ENCODE measurements at places on chromosomes 5 and 9.

GRCh38 chr9:117827456-117827855 is 123.3 kb downstream of the TLR4 start:
- no peaks in the 10 kb centered on the region for H3K27me3 ChIP-seq
- no peaks in the 10 kb centered on the region for H3K36me3 ChIP-seq
- peaks cover 13% of the 10 kb centered on the region for H3K4me1 ChIP-seq
- DNase-seq: no peak
- no peak overlapping the region for H3K27ac ChIP-seq

GRCh38 chr5:65821966-65822365 is 100.0 kb downstream of the NLN start:
- no peaks in the 10 kb centered on the region for H3K27me3 ChIP-seq
- DNase-seq: no peak
- peak overlapping the region; percentile 24 for H3K4me3 ChIP-seq
- peaks cover 71% of the 10 kb centered on the region for H3K4me1 ChIP-seq

GRCh38 chr9:20333991-20334390 is 288.3 kb downstream of the MLLT3 start:
- H3K27me3 ChIP-seq: no peaks in the 10 kb centered on the region
- no peaks in the 10 kb centered on the region for H3K4me1 ChIP-seq
- no peak for DNase-seq
- no peak overlapping the region for H3K4me3 ChIP-seq
- no peaks in the 10 kb centered on the region for H3K36me3 ChIP-seq
- H3K27ac ChIP-seq: no peak overlapping the region

GRCh38 chr5:123786411-123786810 is 274.4 kb downstream of the CSNK1G3 start:
- H3K27me3 ChIP-seq: no peaks in the 10 kb centered on the region
- no peak overlapping the region for H3K27ac ChIP-seq
- DNase-seq: no peak
- no peaks in the 10 kb centered on the region for H3K36me3 ChIP-seq

DNA sequence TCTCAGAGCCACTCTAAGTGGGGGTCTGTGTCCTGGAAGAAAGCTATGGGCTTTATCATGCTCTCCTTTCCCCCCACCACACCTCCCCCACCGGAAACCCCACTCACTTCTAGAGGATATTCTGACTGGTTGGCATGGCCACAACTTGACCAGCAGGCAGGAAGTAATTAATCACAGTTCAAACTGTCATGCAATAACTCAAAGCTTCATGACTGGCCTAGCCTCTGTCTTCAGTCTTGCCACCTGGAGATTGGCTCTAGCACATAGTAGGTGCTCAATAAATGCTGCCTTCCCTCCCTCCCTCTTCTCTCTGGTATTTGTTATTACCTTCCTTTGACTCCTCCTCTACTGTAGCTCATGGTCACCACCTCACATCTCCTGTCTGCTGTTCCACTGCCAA is 124.7 kb downstream of the GABBR2 start:
- no peaks in the 10 kb centered on the region for H3K4me1 ChIP-seq
- H3K36me3 ChIP-seq: no peaks in the 10 kb centered on the region
- H3K4me3 ChIP-seq: no peak overlapping the region
- DNase-seq: no peak

GRCh38 chr9:93683331-93684134 is 107.1 kb downstream of the PHF2 start:
- H3K4me1 ChIP-seq: no peaks in the 10 kb centered on the region
- no peak for DNase-seq
- no peaks in the 10 kb centered on the region for H3K36me3 ChIP-seq
- no peak overlapping the region for H3K4me3 ChIP-seq
- no peaks in the 10 kb centered on the region for H3K27me3 ChIP-seq
- H3K27ac ChIP-seq: no peak overlapping the region

GRCh38 chr5:179648410-179648809 is 24.9 kb upstream of the HNRNPH1 start:
- H3K4me3 ChIP-seq: no peak overlapping the region
- H3K4me1 ChIP-seq: no peaks in the 10 kb centered on the region
- H3K27ac ChIP-seq: no peak overlapping the region
- DNase-seq: no peak

DNA sequence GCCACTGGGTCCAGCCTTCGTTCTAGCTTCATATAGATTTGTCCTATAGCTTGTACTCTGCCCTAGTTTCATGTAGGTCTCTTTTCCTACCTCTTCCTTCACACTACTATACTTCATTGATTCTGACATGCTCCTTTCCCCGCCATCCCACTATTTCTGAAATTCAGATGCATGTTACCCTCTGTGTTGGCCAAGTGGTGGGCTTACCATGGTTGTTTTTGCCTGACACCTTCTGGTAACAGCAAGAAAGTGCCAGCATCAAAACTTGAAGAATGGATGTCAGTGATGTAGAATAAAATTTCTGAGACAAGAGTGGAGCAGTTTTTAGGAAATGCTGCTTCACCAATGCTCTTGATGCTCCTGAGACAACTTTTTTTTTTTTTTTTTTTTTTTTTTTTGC is 19.5 kb upstream of the SERINC5 start:
- no peaks in the 10 kb centered on the region for H3K4me1 ChIP-seq
- H3K27me3 ChIP-seq: no peaks in the 10 kb centered on the region
- no peak overlapping the region for H3K27ac ChIP-seq
- H3K4me3 ChIP-seq: no peak overlapping the region
- DNase-seq: no peak
- H3K36me3 ChIP-seq: no peaks in the 10 kb centered on the region

DNA sequence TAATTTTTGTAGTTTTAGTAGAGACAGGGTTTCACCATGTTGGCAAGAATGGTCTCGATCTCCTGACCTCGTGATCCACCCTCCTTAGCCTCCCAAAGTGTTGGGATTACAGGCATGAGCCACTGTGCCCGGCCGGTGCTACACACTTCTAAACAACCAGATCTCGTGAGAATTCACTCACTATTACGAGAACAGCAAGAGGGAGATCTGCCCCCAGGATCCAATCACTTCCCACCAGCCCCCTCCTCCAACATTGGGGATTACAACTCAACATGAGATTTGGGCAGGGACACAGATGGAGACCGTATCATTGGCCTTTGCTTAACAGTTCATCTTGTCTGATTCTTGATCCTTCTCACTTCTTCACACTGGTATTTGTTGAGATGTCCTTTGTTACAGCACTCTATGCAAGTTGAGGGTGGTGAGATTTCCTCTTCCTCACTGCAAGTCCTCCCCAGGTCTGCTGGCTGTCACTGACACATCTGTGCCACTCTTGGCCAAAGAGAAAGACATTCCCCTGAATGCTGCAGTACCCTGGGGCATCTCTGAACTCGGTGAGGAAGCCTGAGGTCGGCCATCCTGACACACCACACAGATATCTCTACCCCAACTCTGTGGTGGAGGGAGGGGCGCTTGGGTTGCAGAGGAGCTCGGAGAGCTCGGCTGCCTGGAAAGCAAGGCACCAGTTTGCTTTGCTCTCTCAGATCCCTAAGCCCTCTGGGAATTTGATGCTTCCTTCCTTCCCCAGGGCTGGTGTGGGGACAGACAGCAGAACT is 4.2 kb upstream of the SUB1 start:
- H3K27ac ChIP-seq: peak overlapping the region; percentile 94
- H3K36me3 ChIP-seq: no peaks in the 10 kb centered on the region
- DNase-seq: no peak
- H3K4me1 ChIP-seq: peaks cover 62% of the 10 kb centered on the region
- H3K4me3 ChIP-seq: no peak overlapping the region
- no peaks in the 10 kb centered on the region for H3K27me3 ChIP-seq

DNA sequence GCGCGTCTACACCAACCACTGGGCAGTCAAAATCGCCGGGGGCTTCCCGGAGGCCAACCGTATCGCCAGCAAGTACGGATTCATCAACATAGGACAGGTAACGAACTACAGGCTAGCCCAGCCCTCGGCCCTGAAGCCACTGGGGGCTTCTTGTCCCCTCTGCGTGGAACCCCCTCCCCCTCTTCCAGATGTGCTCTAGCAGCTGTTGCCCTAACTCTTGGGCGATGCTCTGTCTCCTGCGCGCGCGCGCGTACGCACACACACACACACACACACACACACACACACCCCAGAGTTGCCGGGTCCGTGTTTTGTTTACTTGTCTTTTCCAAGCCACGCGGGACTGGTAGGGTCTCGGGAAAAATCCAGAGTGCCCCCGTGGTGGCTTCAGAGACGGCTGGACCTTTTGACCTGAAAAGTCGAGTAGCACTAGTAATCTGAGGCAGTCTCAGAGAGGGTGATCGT is 836 bp downstream of the PCSK5 start:
- H3K4me1 ChIP-seq: no peaks in the 10 kb centered on the region
- no peaks in the 10 kb centered on the region for H3K36me3 ChIP-seq
- H3K4me3 ChIP-seq: peak overlapping the region; percentile 59
- H3K27ac ChIP-seq: no peak overlapping the region

DNA sequence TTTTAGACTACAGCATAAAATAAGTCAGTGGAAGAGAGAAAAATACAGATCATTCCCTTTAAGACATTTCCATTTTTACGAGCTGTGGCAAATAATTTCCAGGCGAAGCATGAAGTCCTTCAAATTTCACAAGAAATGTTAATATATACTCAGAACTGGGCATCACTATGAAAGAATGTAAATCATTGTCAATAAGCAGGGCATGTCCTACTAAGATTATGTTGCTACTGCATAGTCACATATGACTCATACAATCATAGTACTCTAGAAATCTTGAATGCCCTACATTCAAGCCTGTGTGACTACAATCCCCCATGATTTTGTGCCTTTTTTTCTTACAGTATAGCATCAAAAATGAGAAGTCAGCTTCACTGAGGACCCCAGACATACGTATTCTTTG is 485.2 kb upstream of the FTMT start:
- no peak overlapping the region for H3K4me3 ChIP-seq
- no peaks in the 10 kb centered on the region for H3K36me3 ChIP-seq
- H3K4me1 ChIP-seq: no peaks in the 10 kb centered on the region
- no peaks in the 10 kb centered on the region for H3K27me3 ChIP-seq

DNA sequence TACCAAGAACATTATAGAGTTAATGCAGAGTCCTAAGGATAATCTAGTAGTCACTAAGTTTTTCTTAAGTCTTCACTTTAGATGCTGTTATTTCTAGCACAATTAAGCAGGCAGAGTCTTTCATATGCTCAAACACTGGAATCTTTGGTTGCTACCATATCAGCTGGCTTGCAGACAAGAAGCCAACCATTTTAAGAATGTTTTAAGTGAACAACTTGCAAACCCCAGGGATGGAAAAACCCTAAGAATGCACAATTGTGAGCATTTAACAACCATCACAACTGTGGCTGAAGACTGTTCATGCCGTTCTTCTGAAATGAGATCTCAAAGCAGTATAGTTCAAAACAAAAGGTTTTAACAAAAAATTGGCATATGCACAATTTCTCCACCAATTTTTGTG is 55.1 kb downstream of the CSNK1A1 start:
- peaks cover 10% of the 10 kb centered on the region for H3K36me3 ChIP-seq
- H3K4me1 ChIP-seq: no peaks in the 10 kb centered on the region
- no peak overlapping the region for H3K4me3 ChIP-seq

GRCh38 chr9:88927510-88927909 is 63.8 kb upstream of the S1PR3 start:
- H3K27ac ChIP-seq: no peak overlapping the region
- no peaks in the 10 kb centered on the region for H3K36me3 ChIP-seq
- peak; percentile 12 for DNase-seq
- no peak overlapping the region for H3K4me3 ChIP-seq

GRCh38 chr9:137918331-137919094 is 40.9 kb downstream of the CACNA1B start:
- no peaks in the 10 kb centered on the region for H3K36me3 ChIP-seq
- H3K4me1 ChIP-seq: no peaks in the 10 kb centered on the region
- no peak overlapping the region for H3K4me3 ChIP-seq
- DNase-seq: no peak

DNA sequence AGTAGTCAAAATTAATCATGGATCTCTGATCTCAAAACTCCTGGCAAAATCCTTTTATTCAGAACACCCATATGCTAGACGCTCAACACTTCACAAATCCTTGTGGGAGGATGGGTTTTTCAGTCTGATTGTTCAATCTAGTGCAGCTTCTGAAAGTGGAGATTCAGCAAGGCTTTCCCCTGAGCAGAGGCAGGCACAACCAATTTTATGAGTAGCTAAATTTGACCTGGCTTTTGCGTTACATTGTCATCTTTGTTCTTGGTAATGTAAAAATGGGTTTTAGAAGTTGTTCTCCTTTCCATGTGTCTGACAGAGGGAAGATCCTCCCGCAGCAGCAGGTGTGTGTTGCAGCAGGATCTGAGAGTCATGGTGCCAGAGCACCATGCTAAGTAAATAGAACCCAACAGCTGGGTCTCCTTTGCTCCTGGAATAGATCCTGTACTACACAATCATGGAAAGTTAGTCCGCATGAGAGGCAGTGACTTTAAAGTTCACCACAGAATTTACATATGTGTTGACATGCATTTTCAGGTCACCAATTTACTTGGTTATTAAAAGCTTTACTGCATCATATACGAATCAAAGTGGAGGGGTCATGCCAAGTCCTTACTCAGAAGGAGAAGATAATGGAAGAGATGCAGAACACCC is 70.1 kb upstream of the MEF2C start:
- H3K4me1 ChIP-seq: no peaks in the 10 kb centered on the region
- peak; percentile 24 for DNase-seq
- no peak overlapping the region for H3K4me3 ChIP-seq
- H3K27ac ChIP-seq: peak overlapping the region; percentile 17
- no peaks in the 10 kb centered on the region for H3K27me3 ChIP-seq

DNA sequence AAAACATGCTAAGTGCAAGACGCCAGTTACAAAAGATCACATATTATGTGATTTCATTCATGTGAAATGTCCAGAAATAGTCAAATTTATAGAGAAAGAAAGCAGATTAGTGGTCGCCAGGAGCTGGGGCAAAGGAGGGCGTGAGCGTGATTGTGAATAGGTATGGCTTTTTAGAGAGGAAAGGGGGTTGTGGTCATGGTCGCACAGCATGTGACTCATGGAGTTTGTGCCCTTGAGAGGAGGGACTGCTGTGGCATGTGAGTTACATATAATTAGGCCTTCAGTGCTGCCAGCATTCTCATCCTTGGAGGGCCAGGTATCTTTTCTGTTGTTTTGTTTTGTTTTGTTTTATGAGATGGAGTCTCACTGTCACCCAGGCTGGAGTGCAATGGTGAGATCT is 21.2 kb upstream of the MARCHF6 start:
- H3K27me3 ChIP-seq: no peaks in the 10 kb centered on the region
- H3K4me1 ChIP-seq: no peaks in the 10 kb centered on the region
- H3K4me3 ChIP-seq: no peak overlapping the region
- H3K27ac ChIP-seq: no peak overlapping the region

DNA sequence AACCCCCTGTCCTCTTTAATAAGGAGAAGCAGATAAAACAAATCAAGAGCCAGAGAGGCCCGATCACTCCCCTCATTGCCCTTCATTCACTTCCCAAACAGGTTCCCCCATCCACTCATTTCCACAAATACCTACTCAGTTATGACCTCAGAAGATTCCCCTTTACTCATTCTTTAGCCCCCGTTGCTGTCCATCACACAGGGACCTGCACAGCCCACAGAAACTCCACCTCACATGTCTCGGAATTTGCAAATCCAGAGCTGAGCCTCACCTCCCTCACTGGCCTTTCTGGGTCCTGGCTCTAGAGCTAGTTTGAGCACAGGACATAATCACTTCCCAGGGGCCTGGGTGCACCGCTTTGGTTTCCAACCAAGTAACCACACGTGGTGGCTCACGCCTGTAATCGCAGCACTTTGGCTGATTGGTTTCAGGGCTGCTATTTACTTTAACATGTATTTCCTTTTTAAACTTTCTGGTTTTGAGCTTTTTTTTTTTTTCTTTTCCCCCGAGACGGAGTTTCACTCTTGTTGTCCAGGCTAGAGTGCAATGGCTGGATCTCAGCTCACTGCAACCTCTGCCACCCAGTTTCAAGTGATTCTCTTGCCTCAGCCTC is 17.8 kb downstream of the ATP6V0E1 start:
- peak overlapping the region; percentile 70 for H3K27ac ChIP-seq
- peak; percentile 85 for DNase-seq
- no peaks in the 10 kb centered on the region for H3K36me3 ChIP-seq
- H3K4me1 ChIP-seq: peaks cover 34% of the 10 kb centered on the region

- H3K27me3 ChIP-seq: no peaks in the 10 kb centered on the region
- no peak overlapping the region for H3K4me3 ChIP-seq
- H3K4me1 ChIP-seq: no peaks in the 10 kb centered on the region
- no peak overlapping the region for H3K27ac ChIP-seq
Observed at GRCh38 chr9:8627976-8628679, 828.5 kb upstream of the DMAC1 start.

All from MM.1S (cell line).